T47D (cell line): ENCODE measurements at places on chromosomes 11 and 22.

DNA sequence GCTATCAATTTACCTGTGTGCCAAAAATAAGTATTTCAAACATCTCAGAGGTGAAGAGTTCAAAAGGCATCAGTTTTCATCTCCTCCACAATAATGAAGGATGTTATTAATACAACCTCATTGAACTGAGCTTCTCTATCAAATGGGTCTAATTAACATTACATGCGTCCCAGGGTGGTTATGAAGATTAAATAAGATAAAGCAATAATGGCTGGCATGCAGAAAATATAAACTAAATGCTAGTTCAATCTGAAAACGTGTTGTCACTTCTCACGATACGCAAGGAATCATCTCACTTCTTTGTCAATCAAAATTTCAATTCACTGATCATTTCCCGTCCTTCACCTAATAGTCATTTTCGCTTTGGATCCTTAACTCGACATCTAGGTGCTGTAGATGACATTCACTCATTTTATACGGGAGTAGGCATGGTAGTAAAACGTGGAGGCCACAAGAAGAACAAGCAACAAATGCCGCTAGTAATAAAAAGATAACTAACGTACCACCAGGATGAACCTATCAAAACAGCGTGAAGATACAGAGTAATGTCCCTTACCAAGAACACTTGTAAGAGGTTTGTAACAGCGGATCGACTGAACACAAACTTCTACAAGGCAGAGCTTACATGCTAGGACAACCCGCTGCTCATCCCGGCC, 918 bp downstream of the CHORDC1 start:
- peak; percentile 37 for DNase-seq

- DNase-seq: no peak
Observed at GRCh38 chr22:37454857-37455686, 27.8 kb upstream of the ELFN2 start.

DNA sequence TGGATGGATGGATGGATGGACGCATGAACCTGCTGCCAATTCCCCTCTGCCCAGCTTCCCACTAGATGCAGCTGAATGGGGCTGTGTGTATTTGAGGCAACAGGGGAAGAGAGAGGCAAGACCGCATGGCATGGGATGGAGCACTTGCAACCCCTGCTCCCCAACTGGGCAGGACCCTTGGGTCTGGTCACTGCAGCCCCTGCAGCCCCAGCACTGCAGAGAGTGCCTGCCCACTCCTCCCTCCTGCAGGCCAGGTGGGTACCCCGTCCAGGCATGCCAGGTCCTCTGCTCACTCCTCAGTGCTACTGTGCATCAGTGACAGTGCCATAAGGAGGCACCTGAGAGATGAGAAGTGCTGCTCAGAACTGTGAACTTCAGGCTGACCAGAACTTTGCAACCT, 40.3 kb downstream of the OSBPL5 start:
- no peak for DNase-seq

DNA sequence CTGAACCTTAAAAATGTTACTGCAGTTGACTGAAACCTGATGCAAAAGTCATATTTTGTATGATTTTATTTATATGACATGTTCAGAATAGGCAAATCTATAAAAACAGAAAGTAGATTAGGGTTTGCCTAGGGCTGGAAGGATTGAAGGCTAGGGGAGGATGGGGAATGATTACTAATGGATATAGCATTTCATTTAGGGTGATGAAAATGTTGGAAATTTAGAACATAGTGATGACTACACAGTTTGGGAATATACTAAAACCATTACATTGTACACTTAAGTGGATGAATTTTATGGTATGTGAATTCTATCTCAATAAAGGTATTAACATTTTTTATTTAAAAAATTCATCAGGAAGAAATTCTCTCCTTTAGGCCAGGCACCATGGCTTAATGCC, 22.9 kb upstream of the PAFAH1B2 start:
- DNase-seq: no peak

- no peak for DNase-seq
Observed at GRCh38 chr11:46341454-46341853, 5.8 kb upstream of the DGKZ start.

GRCh38 chr11:113317339-113317738, 3.0 kb downstream of the TTC12 start:
- DNase-seq: no peak

GRCh38 chr22:47918276-47918921, 1155.9 kb downstream of the TBC1D22A start:
- DNase-seq: no peak

DNA sequence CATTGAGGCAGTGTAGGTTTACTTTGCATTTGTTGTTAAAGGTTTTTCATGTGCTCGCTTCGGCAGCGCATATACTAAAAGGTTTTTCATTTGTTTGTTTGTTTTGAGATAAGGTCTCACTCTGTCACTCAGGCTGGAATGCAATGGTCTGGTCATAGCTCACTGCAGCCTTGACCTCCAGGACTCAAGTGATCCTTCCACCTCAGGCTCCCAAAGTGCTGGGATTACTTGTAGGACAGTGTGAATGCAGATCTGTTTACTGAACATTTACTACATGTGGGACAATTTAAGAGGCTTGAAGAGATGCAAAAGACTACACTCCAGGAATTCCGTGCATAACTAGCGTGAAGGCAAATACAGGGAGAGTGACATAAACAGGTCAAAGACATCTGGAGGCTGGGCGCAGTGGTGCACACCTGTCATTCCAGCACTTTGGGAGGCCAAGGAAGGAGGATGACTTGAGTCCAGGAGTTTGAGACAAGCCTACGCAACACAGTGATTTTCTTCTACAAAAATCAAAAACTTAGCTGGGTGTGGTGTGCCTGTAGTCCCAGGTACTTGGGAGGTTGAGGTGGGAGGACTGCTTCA, 34.1 kb downstream of the YPEL1 start:
- peak; percentile 63 for DNase-seq

DNA sequence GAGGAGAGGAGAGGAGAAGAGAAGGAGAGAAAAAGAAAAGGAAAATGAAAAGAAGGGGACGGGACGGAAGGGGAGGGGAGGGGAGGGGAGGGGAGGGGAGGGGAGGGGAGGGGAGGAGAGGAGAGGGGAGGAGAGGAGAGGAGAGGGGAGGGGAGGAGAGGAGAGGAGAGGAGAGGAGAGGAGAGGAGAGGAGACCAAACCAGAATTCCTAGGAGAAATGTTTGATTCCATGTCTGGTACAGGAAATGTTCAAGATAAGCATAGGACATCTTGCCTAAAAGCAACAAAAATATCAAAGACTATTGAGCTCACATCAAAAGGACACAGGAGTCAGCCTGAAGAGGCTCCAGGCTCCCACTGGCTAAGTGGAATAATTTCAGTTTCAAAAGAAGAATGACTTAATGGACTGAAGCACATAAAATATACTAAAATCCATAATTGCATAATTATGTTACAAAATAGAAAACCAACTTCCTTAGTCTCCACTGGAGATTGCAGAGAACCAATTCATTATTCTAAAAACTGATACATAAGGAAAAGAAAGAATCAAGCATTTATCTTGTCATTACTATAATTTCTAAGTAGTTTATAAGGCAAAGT, 101.1 kb upstream of the APOA1 start:
- DNase-seq: no peak

- DNase-seq: no peak
Observed at GRCh38 chr11:93330446-93330984, at the start of gene DEUP1. TSS of gene DEUP1 (plus strand) at chr11:93330742. CDS start at chr11:93332260, 1,518 bp downstream.

- DNase-seq: no peak
Observed at GRCh38 chr11:83044958-83045712, 26.6 kb downstream of the RAB30 start.

DNA sequence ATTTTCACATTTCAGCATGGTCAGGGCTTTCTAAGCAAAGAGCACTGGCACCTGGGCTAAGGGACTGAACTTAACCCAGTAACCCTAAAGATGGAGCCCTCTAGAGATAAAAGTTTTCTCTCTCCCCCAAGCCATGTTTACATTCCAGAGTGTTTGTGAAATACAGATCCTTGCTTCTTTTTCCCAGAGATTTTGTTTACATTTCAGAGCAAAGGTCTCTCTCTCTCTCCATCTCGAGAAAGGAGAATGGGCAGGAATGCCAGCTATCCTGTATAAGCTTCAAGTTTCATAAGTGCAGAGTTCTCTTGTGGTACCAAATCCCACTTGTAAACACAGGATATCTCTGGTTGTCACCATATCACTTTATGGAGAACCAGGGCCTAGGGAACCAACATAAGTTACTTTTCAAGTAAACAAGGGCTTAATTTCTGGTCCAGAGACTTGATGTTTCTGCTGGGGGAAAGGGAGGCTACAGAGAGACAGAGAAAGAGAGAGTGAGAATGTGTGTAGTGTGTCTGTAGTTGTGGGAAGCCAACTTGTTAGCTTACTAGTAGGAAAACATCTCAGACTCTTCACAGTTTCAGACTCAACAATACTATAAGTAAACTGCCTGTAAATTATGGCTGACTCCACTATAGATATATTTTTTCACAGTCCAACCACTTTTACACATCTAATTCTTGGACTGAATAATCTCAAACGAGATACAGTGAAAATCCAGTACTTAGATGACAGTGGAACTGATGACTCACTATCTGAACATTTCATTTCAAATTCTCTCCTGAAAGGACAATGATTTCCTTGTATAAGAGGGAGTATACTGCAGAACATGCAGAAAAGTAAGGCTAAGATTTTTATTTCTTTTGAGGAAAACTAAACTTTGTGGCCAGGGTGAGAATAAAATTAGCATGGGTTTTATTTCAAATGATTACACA, 76.2 kb downstream of the ARHGAP32 start:
- DNase-seq: no peak

DNA sequence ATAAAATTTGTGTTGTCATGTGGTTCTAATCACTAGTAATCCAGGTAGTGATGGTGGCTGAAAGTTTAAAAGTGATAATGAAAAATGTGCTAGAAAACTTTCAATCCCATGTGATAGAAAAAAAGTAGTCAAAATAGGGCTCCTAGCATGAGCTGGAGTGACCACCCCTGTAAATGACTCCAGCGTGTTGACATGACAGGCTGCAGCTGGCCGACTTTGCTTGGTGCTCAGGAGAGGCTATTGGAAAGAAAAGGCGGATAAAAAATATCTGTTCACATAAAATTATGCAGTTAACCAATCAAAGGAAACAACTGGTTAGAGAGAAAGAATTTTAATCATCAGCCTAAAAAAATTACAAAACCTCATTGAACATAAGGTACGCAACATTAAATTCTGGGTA, 16.9 kb upstream of the MTCH2 start:
- DNase-seq: no peak

DNA sequence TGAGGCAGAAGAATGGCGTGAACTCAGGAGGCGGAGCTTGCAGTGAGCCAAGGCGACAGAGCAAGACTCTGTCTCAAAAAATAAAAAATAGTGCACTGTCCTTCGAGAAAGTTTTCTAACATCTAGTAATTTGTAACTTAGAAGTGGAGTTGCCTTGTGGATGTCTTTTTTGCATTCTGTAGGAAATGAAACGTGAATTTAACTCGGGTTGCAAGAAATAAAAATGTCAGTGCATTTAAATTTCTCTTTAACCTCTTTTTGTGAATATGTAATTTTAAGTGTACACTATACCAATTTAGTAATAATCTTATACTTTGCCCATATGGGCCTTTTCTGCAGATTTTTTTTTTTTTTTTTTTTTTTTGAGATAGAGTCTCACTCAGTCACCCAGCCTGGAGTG, 26.2 kb upstream of the CRKL start:
- no peak for DNase-seq

- no peak for DNase-seq
Observed at GRCh38 chr11:75667255-75667830, 1.5 kb downstream of the MAP6 start.

DNA sequence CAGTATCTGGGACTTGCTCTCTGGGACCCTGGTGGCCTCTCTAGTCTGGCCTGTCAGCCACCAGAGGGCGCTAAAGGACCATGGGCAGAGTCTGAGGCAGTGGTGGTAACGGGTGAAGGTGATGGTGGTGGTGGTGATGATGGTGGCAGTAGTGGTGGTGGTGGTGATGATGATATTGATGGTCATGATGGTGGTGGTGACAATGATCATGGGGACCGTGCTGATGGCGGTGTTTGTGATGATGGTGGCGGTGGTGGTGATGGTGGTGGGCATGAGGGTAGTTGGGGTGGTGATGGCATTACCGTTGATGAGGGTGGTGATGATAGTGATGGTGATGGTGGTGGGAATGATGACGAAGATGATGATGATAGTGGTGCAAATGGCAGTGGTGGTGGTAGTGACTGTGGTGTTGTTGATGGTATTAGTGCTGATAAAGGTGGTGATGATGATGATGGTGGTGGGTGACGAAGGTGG, 16.0 kb downstream of the TRPM5 start:
- DNase-seq: peak; percentile 70
